NCI-H187 (cell line): ENCODE measurements at places on chromosomes 13 and 19.

GRCh38 chr19:8151767-8152035, 2.3 kb upstream of the FBN3 start:
- no peak for DNase-seq

GRCh38 chr13:83344518-83344917, 537.8 kb downstream of the SLITRK1 start:
- no peak for DNase-seq

- no peak for DNase-seq
These were observed 7.2 kb downstream of the RPL36 start for GRCh38 chr19:5697022-5697889.

- no peak for DNase-seq
These were observed 87.7 kb downstream of the DOCK9 start for GRCh38 chr13:98890186-98890585.

DNA sequence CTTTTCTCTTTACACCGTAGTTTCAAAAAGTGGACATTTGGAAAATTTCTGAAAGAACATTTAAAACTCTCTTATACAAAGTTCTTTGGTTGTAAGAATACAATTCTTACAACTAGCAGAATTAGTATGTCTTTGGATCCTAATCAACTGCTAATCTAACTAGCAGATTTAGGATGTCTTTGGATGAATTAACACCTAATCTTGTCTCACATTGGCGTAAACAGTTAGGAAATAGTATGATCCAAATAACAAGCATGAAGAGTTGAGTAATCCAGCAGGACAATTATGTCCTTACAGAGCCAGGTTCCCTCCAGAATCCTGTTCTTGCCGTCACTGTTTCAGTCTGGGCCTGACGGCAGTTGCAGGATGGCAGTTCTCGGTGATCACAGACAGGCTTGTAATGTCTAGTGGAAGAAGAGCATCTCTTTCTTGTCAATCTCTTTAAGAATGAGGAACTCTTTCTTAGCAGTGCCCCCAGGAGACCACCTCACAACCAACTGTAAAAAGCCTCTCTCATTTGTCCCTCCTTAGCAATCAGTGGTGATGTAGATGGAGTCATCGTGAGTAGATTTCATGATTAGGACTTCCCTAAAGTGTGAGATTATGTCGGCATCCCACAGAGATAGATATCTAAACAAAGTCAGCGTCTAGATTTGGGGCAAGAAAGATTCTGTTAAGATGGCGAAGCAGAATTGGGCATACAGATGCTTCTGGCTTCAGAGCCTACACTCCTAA, 5.7 kb upstream of the TNFSF13B start:
- DNase-seq, result no peak

GRCh38 chr19:10339380-10339960, at the start of gene ICAM3:
Gene ICAM3 (minus strand): TSS chr19:10339624. CDS start chr19:10339614, 10 bp downstream.
- no peak for DNase-seq

GRCh38 chr19:47430041-47430802, 10.9 kb upstream of the MEIS3 start:
- DNase-seq, result no peak

DNA sequence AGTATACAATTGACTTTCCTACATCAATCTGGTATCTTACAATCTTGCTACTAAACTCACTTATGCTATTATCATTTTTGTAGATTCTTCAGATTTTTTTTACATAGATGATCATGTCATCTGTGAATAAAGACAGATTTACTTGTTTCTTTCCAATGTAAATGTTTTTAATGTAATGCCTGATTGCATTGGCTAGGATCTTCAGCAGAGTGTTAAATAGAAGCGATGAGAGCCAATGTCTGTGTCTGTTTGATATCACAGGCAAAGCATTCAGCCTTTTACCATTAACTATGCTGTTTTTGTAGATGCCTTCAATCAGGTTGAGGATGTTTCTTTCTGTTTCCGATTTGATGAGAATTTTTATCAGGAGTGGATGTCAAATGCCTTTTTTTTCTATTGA, 19.2 kb downstream of the SLAIN1 start:
- DNase-seq, result no peak
